ENCODE measurements at places on chromosomes 11 and 22. TPM values are rescaled to one million over a fixed set of nuclear protein-coding genes. Genes with fewer than 3 reads are reported as not detected.

GRCh38 chr11:111639226-111639925, 37.1 kb downstream of the SIK2 start:
- no peak for DNase-seq

GRCh38 chr11:3139481-3140290, 25.4 kb downstream of the OSBPL5 start:
- DNase-seq, result peak; percentile 33

DNA sequence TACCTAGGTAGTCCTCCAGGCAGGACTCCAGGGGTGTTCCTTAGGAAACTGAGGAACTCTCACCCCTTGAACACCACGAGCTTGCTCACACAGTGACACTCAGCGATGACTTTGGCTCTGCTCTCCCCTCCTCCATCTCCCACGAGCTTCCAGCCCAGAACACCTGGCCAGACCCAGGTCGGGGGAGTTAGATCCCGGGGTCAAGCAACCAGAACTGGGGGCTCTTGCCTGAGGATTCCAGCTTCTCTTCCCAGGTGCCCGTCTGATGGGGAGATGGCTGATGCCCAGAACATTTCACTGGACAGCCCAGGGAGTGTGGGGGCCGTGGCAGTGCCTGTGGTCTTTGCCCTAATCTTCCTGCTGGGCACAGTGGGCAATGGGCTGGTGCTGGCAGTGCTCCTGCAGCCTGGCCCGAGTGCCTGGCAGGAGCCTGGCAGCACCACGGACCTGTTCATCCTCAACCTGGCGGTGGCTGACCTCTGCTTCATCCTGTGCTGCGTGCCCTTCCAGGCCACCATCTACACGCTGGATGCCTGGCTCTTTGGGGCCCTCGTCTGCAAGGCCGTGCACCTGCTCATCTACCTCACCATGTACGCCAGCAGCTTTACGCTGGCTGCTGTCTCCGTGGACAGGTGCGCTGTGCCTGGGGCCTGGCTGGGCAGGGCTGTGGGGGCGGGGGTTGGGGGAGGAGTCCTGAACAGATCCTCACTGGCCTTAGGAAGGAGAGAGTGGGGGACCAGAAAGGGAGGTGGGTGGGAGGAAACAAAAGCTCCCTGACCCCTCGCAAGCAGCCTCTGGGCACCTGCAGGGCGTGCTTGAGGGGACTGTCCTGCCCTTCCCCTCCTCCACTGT, at the start of gene GALR3:
Gene GALR3 (plus strand): TSS at position 249 of the 852 bp plus-strand sequence. CDS start 25 bp downstream, at position 274.
- no peak for DNase-seq

OR2AG2 gene
- not detected for total RNA-seq

NXPE1 gene
- not detected for total RNA-seq

PAX6 gene
- not detected for total RNA-seq

SPDYC gene
- not detected for total RNA-seq

- no peak for DNase-seq
Measured at GRCh38 chr11:44531116-44531504, 34.4 kb upstream of the CD82 start.

- no peak for DNase-seq
Measured at GRCh38 chr11:23113887-23114216, 253.6 kb upstream of the CCDC179 start.

PIM3 gene
- 61.5 TPM for total RNA-seq

GRCh38 chr11:47180006-47180787, 3.5 kb upstream of the ARFGAP2 start:
- DNase-seq, result no peak

ADM2 gene
- total RNA-seq, result not detected

YPEL4 gene
- total RNA-seq, result 0.54 TPM

DNA sequence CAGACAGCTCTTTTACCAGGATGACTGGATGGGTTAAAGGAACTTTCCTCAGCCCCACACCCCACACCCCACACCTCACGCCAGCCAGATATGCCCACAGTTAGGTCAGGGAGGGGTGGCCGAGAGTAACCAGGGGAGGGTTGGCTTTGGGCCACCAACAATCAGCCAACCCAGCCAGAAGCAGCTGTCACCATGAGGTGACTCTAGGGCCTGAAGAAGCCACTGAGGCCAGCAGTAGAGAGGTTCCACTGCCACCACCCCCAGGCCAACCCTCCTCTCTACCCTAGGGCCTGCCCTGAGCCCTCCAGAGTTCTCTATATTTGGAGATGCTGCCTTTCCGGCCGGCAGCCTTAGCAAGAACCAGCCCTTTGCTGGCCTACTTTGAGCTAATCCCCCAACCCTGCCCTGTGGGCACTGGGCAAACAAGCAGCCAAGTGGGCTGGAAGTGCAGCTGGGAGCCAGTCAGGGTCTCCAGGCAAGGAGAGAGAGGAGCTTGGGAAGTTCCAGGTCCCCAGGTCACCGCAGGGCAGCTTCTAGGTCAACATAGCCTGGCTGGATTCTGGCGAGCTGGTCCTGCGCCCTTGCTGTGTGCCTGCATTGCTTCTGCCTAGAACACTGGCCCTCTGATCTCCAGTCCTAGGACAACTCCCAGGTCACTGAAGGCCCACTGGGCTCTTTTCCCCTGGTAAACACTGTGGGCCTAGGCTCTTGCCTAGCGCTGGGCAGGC, 12.0 kb upstream of the SYT8 start:
- DNase-seq, result no peak

- no peak for DNase-seq
Measured at GRCh38 chr11:69385832-69386427, 92.0 kb downstream of the MYEOV start.

HBE1 gene
- total RNA-seq, result not detected

MALAT1 gene
- total RNA-seq, result 5,573 TPM

DNA sequence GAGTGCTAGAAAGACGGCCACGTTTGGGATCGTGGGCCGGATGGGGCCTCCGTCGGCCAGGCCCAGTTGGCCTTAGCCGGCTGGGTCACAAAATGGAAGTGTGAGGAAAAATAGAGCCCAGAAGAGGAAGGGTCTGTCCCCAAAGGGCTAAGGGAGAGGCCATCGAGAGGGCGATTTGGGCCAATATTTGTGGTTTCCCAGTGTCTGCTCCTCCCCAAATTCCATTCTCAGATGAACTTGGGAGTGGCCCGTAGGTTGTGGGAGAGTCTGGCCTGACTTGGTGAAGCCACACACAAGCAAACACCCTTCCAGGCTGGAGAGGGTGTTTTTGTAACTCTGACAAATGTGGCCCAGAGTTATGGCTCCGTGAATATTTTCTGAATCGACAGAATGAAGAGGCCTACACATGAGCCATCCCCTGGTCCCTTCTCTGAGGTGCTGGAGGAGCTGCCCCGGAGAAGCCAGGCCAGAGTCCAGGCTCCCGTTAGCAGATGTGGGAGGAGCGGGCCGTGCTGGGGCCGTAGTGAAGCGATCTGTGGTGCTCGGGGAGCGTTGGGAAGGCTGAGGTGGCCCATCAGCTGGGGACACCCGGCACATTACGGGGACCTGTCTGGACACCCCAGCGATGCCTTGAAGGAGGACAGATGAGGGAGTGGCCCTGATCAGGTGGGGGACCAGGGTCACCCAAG, 73.5 kb upstream of the PPARA start:
- DNase-seq, result peak; percentile 69

FGF3 gene
- not detected for total RNA-seq

DNA sequence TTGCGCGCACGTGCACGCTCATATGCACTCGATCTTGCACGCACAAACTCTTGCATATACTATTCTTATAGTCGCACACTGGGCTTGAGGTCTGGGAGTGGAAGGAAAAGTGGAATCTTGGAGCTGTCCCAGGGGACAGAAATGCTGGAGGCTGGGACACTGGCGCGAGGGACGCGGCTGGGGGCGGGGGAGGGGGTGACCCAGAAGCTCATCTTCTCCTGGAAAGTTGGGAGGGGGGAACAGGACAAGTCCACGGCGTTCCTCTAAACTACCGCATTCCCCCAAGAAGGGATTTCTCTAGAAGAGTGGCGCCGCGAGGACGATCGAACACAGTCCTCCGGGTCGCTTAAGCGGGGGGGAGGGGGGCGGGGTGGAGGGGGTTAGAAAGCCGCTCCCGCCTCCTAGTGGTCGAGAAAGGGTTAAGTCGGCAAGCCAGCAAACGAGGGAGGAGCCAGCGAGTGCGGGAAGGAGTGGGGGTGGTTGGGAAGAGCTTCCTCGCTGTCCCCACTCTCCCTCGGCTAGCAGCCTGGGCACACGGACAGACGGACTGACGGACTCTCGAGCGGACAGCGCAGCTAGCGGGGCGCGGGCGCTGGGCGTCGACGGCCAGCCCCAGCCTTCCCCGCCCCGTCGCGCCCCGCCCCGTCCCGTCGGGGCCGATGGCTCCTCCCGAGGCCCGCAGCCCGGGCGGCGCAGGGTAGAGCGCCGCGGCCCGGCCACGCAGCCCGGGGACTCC, at the start of gene RTN4RL2:
Gene RTN4RL2 (plus strand): TSS at position 507 of the 736 bp plus-strand sequence. CDS start 338 bp downstream, outside the sequence.
- DNase-seq, result peak; percentile 69

DNA sequence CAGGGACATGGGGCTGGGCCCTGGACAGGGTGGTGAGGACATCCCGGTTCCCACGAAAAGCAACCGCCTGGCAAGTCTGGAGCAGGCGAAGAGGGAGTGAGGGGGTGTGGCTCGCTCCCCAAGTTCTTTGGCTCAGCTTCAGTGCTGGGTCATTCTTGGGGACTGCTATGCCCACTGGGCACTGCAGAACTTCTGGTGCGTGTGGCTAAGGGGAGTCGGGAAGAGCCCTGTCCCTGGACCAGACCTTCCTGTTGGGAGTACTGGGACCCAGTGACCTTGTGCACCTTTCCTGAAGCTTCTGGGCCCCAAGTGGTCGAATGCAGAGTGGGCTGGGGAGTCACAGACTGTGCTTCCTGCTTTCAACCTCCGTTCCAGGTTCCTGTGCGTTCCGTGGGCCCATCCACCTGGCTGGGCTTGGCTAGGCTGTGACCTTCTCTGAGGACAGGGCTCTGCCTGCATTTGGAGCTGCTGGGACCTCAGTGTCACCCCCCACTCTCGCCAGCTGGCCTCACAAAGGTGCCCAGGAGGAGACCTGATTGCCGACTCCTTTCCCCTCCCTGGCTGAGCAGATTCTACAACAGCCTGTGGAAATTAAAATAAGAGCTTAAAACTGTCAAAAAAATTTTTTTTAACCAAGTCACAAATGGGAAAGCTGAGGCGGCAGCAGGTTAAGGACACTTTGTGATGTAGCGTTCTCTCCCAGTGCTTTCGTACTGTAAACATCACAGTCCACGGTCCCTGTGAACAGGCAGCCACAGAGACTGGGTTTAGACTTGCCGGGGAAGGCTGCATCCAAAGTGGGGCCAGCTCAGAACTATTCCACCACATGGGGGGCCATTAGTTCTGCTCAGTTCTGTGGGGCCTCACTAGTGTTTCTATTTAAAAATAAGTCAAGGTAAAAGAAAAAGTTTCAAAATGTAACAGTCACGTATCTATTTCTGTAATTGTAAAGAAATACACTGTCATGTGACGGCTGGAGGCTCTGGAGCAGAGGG, 63.8 kb upstream of the WNT7B start:
- peak; percentile 28 for DNase-seq

DNA sequence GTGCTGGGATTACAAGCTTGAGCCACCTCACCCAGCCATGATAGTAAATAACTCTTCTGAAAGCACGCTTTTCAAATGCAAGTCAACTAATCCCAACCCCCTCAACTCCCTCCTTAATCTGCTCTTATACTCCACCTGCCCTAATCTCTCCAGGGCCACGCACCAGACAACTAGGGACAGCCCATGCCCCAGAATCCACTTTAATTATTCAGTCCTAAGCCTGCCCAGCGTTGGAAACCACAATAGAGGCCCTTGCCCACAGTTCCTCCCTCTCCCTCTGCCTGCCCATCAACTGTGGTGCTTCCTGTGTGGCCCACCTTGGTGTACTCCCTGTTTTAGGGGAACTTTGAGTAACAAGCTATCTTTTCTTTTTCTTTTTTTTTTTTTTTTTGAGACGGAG, 2.7 kb upstream of the VPREB3 start:
- no peak for DNase-seq

- DNase-seq, result no peak
Measured at GRCh38 chr11:96178049-96178886, 164.7 kb downstream of the MAML2 start.

SLC22A25 gene
- not detected for total RNA-seq

- DNase-seq, result no peak
Measured at GRCh38 chr11:112195951-112196351, 20.6 kb downstream of the BCO2 start.

DNA sequence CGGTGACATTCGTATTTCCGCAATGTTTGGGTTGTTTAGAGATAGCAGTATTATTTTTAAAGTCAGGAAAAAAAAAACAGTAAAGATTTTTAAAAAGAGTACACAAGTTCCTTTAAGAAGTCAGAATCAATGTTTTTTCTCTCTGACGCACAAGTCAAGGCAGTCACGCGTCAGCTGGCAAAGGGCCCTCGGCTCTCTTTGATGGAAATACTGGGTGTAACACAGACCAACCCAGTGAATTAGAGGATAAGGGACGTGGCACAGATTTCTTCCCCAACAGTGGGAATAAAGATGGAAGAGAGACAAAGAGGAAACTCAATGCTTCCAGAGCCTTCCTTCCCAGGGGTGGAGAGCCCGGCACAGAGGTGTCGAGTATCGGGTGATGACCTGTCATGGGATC, 13.4 kb downstream of the ASCC2 start:
- DNase-seq, result peak; percentile 76

- no peak for DNase-seq
Measured at GRCh38 chr11:132943357-132943705, 589.0 kb downstream of the OPCML start.

ACTN3 gene
- not detected for total RNA-seq

- no peak for DNase-seq
Measured at GRCh38 chr11:1391165-1392075, 1.7 kb downstream of the BRSK2 start.

- DNase-seq, result no peak
Measured at GRCh38 chr11:123457187-123457770, 27.2 kb downstream of the GRAMD1B start.

DNA sequence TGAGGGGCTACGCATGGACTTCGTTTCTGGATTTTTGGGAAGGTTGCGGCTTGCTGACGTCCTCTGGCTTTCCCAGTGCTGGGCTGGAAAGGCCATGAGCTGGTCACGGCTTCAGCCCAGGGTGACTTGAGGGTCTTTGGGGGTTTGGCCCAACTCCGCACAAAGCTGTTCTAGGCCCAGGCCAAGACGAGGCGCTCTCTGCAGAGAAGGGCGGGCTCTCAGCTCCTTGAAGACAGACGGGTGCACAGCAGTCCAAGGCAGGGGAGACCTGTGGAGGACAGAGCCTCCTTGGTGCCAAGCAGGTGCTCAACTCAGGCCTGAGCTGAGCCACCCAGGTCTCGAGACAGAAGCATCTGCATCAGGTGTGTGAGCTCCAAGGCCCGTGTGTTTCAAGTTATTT, 1003.7 kb downstream of the BRD1 start:
- DNase-seq, result no peak

GRCh38 chr11:70595016-70595415, 196.7 kb downstream of the CTTN start:
- DNase-seq, result peak; percentile 18

Measured in Right ventricle myocardium superior (tissue), 1 donor.